Aorta (tissue), 5 donors: ENCODE measurements at places on chromosomes 1 and 21. TPM values are rescaled to one million over a fixed set of nuclear protein-coding genes. Genes with fewer than 3 reads are reported as not detected.

Gene DCST1
- not detected for polyA plus RNA-seq

Gene MCOLN2
- 3.3 TPM for polyA plus RNA-seq

Gene PTGFR
- polyA plus RNA-seq = 0.36 TPM

Gene TAF1A
- polyA plus RNA-seq = 3.1 TPM

Gene PALMD
- polyA plus RNA-seq = 2.7 TPM
